ENCODE measurements at places on chromosomes 2 and 18.

DNA sequence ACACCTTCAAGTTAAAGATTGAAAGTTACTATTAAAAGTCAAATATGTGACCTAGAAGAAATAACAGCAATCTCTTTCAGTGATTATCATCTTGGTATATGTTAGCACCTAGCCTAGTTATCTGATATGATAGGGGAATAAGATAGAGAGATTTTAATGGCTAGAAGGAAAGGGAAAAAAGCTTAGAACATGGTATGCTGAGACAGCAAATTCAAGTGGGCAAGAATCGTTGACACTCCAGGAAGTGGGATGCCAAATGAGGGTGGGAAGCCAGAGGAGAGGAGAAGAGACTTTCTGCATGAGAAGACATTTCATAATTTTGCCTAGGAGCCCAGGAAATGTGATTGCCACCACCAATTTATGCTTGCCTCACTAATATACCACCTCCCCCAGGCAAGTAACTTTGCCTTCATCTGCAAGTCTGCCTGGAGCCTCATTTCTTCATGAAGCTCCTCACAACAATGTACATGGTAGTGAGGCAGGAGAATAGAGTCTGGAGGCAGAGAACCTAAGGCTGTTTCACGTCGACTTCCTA lies 504.9 kb downstream of the TNS1 start:
- no peak for DNase-seq

GRCh38 chr2:239381709-239382134 lies 19.1 kb downstream of the HDAC4 start:
- DNase-seq, result no peak

- no peak for DNase-seq
Measured at GRCh38 chr18:57816208-57816954, 13.3 kb upstream of the ATP8B1 start.

- DNase-seq, result no peak
Measured at GRCh38 chr18:35776473-35776872, 194.9 kb downstream of the GALNT1 start.

- no peak for DNase-seq
Measured at GRCh38 chr2:184504252-184504651, 94.1 kb upstream of the ZNF804A start.

- no peak for DNase-seq
Measured at GRCh38 chr2:170743530-170744239, 26.5 kb upstream of the ERICH2 start.

- DNase-seq, result no peak
Measured at GRCh38 chr2:194166818-194167217, 1490.2 kb upstream of the SLC39A10 start.

DNA sequence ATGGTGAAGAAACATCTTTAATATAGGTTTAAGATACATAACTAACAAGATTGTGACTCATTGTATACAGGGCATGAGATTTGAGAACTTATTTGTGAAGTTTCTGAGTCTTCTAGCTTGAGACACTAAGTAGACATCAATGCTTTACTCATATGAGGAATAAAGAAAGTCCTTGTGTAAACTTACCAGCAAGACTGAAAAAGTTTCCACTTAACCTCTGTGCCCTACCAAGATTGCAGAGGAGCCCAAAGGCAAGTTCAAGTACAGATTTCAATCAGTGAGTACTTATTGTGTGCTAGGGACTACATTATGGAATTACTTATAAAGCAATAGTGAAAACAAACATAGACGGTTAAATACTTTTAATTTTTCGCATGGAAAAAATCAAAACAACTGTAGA lies 1041.2 kb upstream of the CELF4 start:
- DNase-seq, result no peak

DNA sequence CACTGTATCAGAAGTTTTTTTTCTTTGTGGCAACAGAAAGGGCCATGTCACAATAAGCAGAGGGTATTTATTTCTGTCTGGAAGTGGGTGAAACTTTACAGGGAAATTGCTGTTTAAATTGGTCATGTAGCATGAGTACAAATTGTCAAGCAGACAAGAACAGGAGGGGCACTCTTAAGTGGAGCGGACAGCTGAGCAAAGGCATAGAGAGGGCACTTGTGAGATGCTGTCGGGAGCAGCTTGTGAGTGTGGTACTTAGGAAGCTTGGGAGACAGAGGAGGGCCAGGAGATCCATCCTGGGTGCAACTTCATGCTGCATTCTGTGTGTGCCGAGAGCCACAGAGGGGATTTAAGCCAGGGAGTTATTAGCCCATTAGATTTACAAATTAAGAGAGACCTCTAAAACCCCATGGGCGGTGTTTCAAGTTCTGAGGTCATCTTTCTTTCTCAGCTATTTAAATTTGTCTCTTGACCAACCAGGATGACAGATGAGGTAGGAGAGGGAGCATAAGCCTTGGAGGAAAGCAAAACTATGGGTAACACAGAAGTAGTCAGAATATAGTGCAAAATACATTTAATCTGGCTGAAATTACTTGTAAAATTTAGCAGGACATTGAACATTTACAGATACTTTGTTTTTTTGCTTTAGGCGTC lies 30.4 kb downstream of the INPP4A start:
- no peak for DNase-seq

GRCh38 chr2:71451705-71452104 lies 1.7 kb upstream of the DYSF start:
- DNase-seq, result no peak

- DNase-seq, result no peak
Measured at GRCh38 chr18:66432636-66433035, 171.3 kb downstream of the CDH19 start.

GRCh38 chr2:184530959-184531358 lies 67.4 kb upstream of the ZNF804A start:
- DNase-seq, result no peak

GRCh38 chr2:97673915-97674283 lies 4.4 kb downstream of the C2orf92 start:
- no peak for DNase-seq

GRCh38 chr2:74074487-74074886 lies 73.2 kb downstream of the BOLA3 start:
- no peak for DNase-seq

DNA sequence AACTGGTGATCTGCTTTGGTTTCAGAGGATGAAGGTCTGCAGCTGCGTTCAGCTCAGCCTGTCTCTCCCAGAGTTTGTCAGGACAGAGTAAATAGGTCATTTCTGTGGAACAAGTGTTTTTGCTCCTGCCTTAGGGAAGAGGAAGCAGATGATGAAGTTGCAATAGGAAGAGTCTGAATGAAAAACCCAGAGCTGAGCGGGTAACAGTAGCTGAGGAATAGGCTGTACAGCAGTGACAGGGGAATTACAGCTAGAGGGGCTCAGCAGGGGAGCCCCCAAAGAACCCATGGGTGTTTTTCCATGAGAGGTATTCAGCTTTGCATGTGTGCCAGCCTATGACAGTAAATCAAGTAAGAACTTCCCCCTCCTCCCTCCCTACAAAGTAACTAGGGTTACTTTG lies 10.3 kb upstream of the CYBRD1 start:
- DNase-seq, result no peak

DNA sequence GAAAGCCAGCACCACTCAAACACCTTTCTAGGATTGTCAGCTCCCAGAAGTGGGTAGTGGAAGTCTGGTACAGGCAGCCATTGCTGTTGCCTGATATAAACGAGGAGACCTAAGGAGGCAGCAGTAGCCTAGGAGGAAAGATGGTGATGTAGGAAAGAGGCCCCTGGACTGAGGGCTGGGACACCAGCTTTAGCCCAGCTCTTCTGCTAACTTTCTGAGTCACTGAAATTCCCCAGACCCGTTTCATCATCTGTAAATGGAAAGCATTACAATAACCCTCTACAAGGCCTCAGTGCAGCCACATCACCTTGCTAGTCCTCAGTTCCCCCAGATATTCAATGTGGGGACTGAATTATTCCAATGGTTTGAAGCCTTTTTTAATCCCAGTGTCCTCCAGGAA lies 336.5 kb downstream of the TNS1 start:
- no peak for DNase-seq
